ENCODE measurements at places on chromosomes 16 and 17. TPM values are rescaled to one million over a fixed set of nuclear protein-coding genes. Genes with fewer than 3 reads are reported as not detected.

The CTF1 gene
- total RNA-seq, result 1.6 TPM

DNA sequence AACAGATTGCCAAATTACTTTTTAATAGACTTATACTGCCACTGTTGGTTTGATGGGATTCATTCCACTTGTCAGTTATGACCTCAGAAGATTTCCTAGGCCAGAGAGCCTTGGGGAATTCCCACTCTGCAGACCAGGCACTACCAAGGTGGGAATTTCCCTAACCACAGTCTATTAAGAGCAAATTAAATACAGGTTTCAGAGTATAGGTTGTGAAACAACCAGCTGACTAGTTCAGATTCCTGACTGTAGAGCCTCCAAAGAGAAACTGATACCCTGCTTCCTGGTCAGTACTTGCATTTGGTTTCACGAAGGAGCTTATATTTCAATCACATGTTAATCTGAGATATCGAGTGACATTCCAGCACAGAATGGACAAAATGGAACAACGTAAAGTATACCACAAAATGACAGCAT lies 186.5 kb downstream of the STX8 start:
- peak; percentile 25 for DNase-seq

GRCh38 chr16:3920206-3920605 lies 39.7 kb upstream of the CREBBP start:
- DNase-seq, result no peak

DNA sequence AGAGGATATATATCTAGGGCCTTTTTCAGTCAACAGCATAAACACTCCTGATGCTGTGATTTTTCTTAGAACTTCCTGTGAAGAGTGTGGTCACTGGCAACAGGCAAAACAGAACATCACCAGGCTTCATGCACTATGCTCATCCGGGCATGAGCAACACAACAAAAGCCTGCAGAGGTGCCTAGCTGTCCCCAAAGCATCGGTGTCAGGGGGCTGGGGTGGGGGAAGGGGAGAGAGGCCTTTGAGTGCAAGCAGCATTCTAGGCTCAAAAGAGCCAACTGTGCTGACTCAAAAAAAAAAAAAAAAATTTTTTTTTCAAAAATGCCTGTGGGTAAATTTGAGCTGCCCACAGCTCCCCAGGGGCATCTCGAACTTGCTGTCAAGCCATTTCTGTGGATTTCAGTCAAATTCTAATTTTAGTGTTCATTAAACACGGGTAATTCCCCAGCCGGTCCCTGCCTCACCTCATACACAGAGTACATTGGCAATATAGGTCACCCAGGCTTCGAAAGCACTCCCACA lies 194.6 kb upstream of the DYNLRB2 start:
- no peak for DNase-seq

DNA sequence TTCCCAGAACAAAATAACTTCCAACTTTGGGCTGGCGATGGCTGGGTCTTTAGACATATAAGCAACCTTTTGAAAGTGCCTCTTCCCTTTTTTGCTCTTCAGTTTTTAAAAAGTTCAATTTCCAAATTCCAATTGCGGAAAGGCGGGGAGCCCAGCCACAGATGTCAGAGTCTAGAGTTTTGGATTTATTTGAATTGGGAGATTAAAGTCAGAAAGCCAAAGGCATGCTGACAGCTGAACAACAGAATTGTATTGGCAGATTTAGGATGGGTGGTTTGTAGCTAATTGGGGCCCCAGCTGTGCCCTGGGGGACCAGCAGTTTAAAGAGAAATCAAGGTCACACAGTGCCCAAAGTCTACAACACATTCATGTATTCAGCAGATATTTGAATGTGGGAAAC lies 10.5 kb downstream of the YPEL2 start:
- DNase-seq, result no peak

GRCh38 chr16:64035337-64035736 lies 1086.5 kb downstream of the CDH11 start:
- no peak for DNase-seq

- no peak for DNase-seq
These were observed 215.6 kb downstream of the MAP2K6 start for GRCh38 chr17:69630056-69630635.

DNA sequence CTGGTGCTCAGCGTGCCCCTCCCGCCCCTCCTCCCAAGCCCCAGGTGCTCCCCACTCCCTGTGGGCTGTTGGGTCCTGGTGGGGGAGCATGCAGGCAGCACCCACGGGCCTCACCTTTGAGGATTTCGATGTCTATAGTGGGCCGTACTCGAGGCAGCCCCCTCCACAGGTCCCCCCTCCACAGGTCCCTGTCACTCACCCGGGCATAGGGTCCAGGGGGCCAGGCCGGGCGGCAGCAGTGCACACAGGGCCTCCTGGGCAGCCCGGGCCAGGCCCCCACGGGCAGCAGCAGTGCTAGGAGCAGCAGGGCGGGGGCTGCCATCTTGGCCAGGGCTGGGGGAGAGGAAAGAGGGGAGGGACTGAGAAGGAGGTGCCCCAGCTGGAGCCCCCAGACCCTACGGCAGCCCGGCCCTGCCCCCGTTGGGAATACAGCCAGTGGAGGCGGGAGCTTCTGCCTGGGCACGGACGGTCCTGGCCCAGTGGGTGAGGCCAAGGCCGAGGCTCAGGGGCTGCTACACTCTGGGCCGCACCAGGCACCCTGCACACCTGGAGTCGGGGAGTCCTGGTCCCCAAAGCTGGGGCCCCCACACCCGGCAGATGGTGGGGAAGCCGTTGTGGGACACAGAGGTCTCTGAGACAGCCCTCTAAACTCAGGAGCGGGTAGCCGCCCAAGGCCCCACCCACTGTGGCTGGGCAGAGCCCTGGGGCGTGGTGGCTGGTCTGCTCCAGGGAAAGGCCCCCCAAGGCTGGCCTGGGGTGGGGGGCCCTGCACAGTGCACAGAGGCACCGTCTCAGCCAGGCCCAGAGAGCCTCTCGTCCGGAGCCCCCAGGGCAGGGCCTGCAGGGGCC lies 1.2 kb downstream of the C1QTNF8 start:
- DNase-seq, result no peak

- DNase-seq, result no peak
These were observed 425 bp downstream of the OR4D1 start for GRCh38 chr17:58148609-58149008.

The SULT1A4 gene
- 3.0 TPM for total RNA-seq

- DNase-seq, result peak; percentile 32
These were observed 18.5 kb upstream of the CCL23 start for GRCh38 chr17:36036235-36036634.

The COG7 gene
- total RNA-seq, result 28.0 TPM

DNA sequence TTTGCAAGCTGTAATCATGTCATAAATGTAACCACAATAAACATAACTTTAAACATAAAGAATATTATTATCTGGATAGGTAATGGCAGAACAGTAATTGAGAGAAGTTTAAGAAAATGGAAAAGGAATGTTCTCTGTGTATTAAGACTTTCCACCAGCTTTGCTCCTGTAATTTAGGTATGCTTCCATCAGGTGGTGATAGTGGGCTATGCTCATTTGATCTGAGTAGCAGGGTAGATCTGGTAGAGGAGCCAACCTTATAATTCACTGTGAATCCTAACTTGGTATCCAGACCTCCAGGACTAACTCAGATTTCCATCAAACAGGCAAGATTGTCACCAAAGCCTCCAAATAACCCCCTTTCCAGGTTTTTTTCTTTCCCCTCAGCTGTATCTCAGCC lies 137.9 kb upstream of the ZKSCAN2 start:
- DNase-seq, result no peak

The ABCC11 gene
- total RNA-seq, result under 0.01 TPM

Data from hematopoietic multipotent progenitor cell (in vitro differentiated cells).